Eye (tissue), 1 donor: ENCODE measurements at places on chromosomes 16 and 17.

DNA sequence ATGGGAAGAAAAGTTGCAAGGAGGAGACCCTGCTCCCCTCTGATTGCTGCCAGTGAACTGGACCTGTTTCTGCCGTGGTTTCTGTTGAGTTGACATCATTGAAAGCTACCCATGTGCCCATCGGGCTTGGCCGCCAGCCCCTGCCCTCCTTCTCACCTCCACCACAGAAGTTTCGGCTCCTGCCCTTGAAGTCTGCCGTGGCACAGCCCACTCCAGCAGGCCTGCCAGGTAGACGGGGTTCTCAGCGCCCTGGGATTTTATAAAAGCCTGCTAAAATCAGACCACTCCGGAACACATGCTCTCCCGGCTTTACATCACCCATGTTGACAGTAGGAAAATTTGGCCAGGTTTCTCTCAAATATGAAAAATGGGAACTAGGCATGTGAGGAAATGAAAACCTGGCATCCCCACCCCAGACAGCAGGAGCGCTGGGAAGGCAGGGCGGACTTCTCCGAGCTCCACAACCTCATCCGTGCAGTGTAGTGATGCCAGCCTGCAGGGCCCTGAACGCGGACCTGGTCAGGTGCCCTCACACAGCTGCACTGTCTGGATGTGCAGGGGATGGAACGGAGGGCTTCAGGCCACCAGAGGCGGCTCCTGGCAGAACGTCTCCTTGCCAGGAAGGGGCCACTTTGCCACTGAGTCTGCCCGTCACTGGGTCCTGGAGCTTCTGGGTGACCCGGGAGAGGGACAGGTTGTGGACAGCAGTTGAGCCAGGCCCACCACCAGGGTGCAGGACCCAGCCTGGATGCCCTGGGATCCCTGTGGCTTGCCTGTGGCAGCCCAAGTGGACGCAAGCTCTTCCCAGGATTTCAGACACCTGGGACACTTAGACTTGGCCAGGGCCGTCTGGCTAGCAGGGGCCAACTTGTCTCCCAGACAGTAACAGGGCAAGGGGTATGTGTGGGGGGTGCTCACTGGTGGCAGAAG lies 6.9 kb upstream of the GSE1 start:
- DNase-seq: no peak

DNA sequence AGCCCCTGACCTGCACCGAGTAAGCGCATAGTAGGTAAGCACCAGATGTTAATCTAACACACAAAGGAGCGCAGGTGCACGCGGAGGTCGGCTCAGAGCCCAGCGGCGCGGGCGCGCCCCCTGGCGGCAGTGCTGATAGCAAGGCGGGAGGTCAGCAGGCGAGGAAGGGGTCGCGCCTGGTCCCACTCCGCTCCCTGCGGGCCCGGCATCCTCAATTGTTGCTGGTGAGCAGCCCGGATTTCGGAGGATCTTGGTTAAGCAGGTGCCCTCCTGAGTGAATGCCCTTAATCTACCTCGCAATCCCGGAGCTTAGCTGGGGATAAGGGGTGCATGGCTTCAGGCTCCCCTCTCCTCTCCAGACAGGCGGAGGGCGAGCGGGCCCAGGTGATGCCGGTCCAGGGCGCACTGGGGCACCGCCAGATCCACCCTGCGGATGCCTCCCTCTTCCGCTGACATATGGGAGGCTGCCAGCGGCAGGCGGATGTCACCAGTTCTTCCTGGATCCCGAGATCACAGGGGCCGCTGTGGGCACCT lies 4.0 kb upstream of the WNT3 start:
- no peak for DNase-seq

- DNase-seq: no peak
Observed at GRCh38 chr16:89798126-89798525, 18.3 kb downstream of the FANCA start.

- peak; percentile 63 for DNase-seq
Observed at GRCh38 chr17:43927060-43927864, 15.0 kb downstream of the PPY start.

- no peak for DNase-seq
Observed at GRCh38 chr17:18950346-18950745, 1.6 kb upstream of the SLC5A10 start.

- DNase-seq: no peak
Observed at GRCh38 chr16:75074920-75075687, 41.5 kb downstream of the LDHD start.

DNA sequence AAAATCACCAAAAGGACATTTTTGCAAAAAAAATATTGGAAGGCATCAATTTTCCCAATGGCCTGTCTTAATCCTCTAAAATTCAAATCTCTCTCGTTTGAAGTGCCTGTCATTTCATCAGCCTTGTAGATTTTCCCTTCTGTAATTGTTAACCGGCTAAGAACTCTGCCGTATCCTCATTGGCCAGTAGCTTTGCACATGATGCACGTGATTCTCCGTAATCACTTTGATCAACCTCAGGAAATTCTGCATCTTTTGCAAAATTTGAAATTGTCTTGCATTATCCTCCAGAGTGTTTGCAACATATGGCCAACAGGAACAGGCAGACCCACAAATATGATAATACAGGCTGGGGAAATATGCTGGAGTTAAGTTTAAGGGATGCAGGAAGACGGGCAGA lies 184.2 kb upstream of the RPL38 start:
- DNase-seq: no peak

DNA sequence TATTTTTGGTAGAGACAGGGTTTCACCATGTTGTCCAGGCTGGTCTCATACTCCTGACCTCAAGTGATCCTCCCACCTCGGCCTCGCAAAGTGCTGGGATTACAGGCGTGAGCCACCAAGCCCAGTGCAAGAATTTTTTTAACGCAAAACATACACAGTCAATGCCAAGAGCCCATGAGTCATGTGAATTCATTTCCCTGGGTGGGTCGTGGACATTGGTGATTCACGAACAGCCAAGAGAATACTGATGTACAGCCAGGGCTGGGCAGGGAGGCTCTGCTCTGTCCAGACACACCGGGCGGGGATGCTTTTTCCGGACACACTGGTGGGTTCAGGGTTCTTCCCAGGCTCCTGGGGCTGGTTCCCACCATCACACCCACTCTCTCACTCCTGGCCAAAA lies 17.7 kb downstream of the SLC38A8 start:
- DNase-seq: no peak

- DNase-seq: no peak
Observed at GRCh38 chr16:74210245-74210644, 86.4 kb upstream of the PSMD7 start.

- peak; percentile 93 for DNase-seq
Observed at GRCh38 chr17:47663912-47664623, 14.3 kb downstream of the KPNB1 start.

DNA sequence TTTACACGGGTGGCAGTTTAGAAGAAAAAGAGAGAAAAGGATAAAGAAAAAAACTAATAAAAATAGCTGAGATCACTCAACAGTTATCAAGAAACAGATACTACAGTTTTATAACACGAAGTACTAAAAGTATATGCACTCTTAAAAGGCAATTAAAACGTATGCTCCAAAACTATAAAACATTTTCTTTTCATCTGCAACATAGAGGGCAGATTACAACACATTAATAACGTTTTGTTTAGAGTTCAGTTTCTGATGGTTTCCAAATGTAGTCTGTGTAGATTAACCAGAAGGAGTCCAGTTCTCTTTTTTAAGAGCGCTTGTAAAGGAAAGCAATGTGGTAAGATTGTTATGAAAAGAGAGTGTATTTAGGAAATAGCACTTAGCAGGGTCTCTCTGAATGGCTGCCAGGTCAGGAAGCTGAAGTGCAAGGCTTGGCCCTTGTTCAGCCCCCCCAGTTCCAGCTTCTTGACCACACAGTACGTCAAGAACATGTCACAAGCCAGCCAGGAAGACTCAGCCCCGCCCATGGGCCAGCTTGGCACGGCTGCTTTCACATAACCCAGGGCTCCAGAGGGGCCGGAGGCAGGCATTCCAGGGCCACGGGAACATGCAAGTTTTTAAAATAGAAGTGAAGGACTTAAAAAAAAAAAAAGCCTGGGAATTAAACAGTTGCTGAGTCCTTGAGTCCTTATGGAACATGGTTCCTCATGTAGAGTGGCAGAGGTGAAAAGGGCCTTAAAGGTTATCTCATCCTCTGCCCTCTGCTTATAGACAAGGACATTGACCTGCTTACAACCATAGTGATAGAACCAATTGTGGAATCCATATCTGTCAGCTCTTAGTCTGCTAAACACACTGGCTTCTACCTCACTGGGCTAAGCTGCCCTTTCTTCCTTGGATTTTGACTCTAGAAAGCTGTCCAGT lies 147.4 kb upstream of the TBX2 start:
- DNase-seq: peak; percentile 49

DNA sequence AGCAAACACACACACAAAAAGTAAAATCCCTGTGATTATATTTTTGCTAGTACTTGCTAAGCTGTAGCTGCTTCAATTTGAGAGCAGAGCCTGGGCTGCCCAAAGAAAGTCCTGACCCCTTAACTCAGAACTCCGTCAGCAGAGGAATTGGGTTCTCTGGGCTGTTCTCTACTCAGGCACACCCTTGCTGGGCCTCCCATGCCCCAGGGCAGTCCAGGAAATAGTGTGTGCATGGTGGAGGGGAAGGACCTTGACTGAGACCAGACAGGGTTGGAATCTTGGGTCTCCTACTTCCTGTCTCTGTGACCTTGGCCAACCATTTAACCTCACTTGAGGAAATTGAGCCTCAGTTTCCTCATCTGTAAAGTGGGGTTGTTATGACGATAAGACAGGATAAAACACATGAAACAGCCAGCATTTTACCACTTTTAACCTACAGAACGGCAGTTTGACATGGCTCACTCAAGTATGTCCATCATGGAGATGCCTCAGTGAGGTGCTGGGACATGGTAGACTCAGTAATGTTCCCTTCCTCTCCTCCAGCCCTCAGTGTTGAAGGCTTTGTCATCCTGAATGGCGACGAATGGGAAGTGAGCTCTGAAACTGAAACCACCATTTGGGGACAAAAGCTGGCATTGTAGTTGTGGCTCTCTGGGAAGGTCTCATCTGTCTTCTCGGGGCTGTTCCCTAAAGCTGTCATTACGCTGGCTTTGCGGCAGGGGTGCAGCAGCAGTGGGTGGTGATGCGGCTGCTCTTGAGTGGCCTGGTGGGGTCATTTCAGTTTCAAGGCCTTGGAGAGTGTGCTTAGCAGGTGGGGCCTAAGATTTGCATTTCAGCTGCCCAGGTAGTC lies 74.9 kb downstream of the CMIP start:
- no peak for DNase-seq

- DNase-seq: no peak
Observed at GRCh38 chr17:9356488-9356911, 219.1 kb downstream of the STX8 start.

DNA sequence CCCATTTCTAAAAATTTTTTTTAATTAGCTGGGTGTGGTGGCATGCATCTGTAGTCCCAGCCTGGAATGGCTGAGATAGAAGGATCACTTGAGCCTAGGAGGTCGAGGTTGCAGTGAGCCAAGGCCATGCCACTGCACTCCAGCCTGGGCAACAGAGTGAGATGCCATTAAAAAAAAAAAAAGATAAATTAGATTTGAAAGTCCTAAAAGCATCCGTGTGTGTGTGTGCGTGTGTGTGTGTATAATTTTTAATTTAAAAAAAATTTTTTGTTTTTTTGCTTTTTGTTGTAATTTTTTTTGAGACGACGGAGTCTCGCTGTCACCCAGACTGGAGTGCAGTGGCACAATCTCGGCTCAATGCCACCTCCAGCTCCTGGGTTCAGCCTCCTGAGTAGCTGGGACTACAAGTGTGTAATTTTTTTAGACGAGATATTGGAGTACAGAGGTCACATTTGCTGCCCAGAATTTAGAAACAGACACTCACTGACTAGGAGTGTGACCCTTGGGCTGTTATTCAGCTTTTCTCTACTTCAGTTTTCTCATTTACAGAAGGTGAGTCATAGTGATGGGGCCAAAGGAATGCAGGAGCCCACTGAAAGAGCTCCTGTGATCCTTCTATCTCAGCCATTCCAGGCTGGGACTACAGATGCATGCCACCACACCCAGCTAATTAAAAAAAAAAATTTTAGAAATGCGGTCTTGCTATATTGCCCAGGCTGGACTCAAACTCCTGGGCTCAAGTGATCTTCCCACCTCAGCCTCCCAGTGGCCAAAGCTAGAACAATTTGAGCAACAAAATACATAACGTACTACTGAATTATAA lies 25.5 kb upstream of the TBX4 start:
- no peak for DNase-seq

DNA sequence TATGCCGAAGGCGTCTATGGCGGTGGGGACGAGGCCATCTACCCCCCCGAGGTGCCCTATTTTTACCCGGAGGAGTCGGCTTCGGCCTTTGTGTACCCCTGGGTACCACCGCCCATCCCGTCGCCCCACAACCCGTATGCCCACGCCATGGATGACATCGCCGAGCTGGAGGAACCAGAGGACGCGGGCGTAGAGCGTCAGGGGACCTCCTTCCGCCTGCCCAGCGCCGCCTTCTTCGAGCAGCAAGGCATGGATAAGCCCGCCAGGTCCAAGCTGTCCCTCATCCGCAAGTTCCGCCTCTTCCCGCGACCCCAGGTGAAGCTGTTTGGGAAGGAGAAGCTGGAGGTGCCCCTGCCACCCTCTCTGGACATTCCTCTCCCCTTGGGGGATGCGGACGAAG lies 11.4 kb downstream of the MYO15A start:
- no peak for DNase-seq

DNA sequence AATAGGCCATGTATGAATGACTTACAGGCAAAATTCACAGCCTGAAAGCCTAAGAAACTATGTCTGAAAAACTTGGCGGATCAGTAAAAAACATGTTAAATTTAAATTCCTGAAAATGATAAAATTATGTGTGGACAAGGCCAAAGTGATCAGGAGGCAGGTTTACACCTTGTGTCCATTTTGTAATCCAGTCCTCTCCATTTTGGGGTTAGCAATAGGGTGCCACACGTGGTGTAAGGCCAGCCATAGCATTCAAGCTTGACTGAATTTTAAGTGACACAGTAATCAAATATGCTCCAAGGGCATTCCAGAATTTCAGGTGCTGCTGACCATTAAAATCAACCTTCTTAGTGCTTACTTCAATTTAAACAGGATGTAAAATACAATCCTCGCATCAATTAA lies 2.7 kb downstream of the RNF43 start:
- DNase-seq: no peak
